ENCODE measurements at places on chromosomes 2 and 18.
A peak's percentile ranks its signal among the peaks of the same experiment; 100 is the strongest.

GRCh38 chr18:43267818-43268217, 9.5 kb downstream of the SYT4 start:
- DNase-seq: no peak

DNA sequence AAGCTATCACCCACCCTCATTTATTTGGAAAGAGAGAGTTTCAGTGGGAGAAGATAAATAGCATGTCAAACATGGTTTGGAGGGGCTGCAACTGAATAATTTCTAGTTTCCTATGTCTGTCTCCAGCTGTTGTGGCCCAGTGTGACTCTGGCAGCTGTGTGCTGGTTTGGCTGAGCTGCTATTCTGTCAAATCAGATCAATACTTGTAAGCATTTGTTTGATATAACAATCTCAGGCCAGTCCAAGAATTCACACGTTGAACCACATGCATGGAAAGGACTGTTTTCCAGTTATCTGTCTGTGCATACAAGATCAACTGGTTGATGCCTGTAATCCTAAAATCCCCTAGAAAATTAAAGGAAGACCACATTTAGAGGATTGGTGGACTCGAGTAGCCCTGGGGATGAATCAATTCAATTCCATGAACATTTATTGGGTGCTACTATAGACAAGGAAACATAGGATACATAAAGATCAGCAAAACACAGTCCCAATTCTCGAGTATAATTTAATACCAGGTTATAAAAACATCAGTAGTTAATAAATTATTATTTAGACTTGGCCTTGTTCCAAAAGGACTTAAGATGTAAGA, 209.0 kb upstream of the PARD3B start:
- DNase-seq: no peak

- DNase-seq: no peak
Measured at GRCh38 chr18:24300703-24301102, 96.9 kb downstream of the OSBPL1A start.

DNA sequence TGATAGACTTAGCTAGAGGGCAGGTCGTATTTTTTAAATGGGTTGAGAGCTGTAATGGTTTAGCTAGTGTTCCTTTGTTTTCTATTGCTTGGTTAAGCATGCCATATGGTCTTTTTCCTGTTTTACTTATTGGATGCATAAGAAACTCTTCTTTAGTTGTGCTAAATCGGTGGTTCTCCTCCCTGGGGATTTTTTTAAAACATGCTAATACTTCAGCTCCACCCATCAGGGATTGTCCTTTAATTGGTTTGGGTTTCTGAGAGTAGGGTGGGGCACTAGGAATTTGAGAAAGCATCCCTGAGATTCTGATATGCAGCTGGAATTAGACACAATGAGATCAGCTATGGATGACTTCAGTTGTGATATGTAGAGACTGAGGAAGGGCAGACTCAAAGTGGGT, 497.2 kb downstream of the THSD7B start:
- no peak for DNase-seq

- no peak for DNase-seq
Measured at GRCh38 chr2:162164802-162165201, 12.8 kb upstream of the GCG start.

GRCh38 chr2:208399201-208399600, 7.4 kb upstream of the PTH2R start:
- no peak for DNase-seq

DNA sequence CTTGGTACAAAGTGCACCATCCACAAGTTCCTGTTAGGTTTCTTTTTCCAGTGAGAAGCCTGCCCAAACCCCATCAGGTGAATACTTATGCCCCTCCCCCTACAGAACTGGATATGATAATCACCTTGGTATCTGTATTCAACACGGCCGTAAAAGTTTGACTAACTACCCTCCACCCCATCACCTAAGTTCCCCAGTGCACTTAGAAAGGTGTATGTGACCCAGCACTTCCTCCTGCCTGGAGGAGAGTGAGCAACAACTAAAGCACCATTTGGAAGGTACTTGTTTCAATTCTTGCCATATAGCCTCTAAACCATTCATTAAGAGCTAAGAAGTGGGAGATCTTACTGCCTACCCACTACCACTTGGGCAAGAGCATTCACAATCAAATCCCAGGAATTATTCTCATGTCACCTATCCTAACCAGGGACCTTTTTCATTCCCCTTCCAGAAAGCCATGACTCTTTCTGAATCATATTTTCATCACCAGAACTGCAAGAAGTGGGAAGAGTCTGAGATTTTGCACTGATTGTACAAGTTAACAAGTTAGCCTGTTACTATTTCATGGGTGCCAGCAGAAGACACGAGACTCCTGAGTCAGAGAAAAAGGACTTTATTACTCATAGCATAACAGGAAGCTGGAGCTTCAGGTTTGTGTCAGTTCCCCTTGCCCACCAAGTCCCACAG, 53.5 kb upstream of the NDUFV2 start:
- DNase-seq: no peak

GRCh38 chr2:231613663-231614558, 21.2 kb downstream of the TEX44 start:
- peak; percentile 54 for DNase-seq

GRCh38 chr2:16255120-16255519, 314.8 kb downstream of the MYCN start:
- no peak for DNase-seq

GRCh38 chr2:220341014-220341413, 713.6 kb downstream of the SLC4A3 start:
- no peak for DNase-seq

DNA sequence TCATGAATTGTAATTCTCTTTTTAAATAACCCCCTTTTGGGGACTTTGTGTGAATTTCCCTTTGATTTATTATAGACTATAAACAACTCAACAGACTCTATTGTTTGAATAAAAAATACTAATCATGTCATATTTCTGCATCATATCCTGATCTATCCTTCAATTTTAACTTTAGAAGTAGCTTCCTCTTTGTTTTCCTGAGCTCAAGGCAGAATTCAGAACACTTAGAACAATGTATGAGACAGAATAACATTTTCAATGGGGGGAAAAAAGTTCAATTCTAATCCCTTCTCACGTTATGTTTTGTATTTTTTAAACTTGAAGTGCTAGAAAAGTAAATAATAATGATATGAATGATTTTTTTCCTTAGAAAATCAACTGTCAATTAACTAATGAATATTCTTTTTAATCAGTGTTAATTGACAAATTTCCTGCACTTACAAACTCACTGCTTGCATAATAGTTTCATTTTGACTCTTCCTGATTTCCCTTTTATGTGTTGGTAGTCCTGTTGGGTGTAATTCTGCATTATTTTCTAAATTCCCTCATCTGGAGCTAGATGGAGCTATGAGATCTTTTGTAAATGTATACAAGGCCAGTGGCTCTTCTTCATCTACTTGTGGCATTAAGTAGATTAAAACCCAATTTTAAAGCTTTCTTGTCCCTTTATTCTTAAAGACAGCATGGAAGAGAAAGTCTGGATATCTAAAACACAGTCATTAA, 326.1 kb downstream of the PARD3B start:
- no peak for DNase-seq

- no peak for DNase-seq
Measured at GRCh38 chr2:1488181-1488671, 75.0 kb downstream of the TPO start.

GRCh38 chr2:47783486-47784351, 774 bp downstream of the MSH6 start:
- peak; percentile 27 for DNase-seq

DNA sequence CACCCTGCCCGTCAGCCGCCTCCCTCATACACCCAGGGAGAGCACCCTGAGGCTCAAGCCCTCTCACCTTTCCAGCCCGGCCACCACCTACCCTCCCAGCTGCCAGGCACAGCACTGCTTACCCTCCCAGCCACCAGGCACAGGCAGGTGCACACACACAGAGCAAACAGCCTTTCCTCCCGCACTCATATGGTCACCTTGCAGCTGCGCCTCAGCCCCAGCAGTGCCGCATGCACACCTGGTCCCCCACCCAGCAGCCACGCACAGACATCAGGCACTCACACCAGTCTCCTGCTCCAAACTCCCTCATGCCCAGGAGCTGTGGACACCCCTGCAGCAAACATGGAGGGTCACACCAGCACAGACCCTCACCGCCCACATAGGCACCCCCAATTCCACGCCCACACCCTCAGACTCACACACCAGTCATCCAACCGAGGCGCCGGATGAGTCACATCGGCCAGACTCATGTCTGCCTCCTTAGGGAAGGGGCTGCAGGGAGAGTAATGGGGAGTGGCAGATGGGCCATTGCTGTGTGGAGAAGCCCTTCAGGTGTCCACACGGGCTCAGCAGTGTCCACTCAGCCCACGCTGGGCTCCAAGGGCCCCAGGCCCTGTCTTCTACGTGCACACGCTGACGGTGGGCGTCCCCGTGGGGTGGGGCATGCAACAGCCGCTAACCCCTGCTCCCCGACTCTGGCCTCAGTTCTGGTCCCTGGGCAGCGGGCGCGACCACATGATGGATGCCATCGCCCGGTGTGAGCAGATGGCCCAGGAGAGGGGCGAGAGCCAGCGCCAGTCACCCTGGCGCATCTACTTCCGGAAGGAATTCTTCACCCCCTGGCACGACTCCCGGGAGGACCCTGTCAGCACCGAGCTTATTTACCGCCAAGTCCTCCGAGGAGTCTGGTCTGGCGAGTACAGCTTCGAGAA, 22.3 kb upstream of the GPR17 start:
- DNase-seq: no peak

DNA sequence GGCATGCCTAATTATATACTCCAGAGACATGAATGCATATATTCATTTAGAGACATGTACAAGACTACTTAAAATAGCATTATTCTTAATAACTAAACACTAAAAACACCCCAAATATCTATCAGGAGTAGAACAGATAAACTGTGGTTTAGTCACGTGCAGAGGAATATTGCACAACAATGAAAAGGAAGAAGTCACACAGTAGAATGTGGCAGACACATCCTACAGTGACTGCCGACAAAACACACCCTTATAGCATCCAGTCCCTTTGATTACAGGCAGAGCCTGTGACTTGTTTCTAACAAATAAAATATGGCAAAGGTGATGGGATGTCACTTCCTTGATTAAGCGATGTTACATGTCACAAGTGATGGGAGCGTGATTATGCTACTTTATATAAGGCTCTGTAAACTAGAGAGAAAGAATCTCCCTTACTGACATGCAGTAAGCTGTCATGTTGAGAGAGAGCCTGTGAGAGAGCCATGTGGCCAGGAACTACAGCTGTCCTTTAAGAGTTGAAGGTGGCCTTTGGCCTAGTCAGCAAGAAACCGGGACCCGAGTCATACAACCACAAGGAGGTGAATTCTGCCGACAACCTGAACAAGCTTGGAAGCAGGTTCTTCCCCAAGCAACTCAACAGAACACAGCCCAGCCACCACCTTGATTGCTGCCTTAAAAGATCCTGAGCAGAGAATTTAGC, 39.1 kb upstream of the LGALSL start:
- DNase-seq: no peak

- DNase-seq: no peak
Measured at GRCh38 chr2:161961061-161961460, 113.0 kb downstream of the DPP4 start.

GRCh38 chr2:170248574-170249393, 70.8 kb downstream of the MYO3B start:
- DNase-seq: no peak

DNA sequence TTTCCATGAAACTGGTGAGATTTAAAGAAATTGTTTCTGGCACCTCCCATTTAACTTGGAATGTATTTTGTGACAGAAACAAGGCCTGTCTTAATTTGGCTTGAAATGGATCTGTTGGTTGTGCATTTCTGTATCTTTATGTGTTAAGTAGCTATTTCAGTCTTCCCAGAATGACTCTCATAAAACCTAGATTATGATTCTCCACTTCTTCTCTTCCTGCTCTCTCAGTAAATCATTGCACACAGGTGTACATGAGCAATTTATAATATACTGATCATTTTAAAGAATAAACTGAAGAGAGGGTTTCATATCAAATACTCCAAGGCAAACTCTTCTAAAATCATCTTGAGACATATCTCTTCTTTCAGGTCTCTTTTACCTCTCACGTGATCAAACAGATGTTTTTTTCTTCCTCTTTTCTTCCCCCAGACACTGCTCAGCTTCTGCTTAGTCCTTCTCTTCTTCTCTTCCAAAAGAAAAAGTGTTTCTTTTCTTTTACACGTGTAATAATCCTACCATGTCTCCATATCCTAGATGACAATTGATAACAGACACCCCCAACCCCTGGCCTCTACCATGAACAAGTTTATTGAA, 112.0 kb downstream of the PPP1R1C start:
- DNase-seq: no peak

DNA sequence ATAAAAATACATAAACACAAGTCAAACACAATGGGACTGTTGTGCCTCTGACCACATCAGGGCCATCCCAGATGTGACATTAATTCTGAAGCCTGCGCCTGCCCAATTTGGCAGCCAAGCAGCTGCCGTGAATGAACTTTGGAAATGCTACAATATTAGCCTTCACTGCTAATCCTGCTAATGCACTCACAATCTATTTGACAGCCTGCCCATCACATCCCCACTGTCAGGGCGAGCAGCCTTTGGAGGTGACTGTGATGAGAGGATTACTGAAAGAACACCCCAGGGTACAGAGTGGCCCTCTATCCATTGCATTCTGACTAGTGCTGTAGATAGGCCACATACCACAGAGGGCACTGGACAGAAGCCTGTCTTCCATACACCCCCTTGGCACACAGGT, 21.6 kb downstream of the OSR1 start:
- no peak for DNase-seq

GRCh38 chr2:237326266-237327171, 87.4 kb downstream of the COL6A3 start:
- no peak for DNase-seq

DNA sequence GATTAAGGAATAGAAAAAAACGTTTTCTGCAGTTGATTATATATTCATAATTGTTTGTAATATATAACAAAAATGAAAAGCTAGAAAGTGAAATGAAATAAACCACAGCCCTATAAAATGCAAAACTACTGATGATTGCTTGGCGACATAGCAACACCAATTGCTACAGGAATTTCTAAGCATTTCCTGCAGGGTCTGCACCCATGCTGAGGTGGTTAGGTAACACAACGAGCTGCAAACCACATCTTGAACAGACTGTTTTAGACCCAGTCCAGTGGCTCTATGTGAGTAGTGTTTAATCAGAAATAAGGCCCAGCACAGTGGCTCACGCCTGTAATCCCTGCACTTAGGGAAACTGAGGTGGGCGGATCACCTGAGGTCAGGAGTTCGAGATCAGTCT, 17.2 kb upstream of the UGT1A9 start:
- no peak for DNase-seq

DNA sequence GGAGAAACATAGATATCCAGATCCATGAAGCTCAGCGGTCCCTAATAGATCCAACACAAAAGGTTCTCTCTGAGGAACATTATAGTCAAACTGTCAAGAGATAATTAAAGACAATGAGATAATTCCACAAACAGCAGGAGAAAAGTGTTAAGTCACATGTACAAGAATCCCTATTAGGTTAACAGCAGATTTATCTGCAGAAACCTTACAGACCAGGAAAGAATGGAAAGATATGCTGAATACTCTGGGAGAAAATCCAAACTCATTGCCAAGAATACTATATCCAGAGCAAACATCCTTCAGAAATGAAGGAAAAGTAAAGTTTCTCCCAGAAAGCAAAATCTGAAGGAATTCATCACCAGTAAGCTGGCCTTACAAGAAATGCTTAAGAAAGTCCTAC, 10.8 kb upstream of the KDM3A start:
- no peak for DNase-seq

- no peak for DNase-seq
Measured at GRCh38 chr2:53519918-53520841, 247.4 kb upstream of the CHAC2 start.
